ENCODE measurements at places on chromosomes 6 and 20.

GRCh38 chr20:59920944-59921343 is 12.5 kb downstream of the SYCP2 start:
- no peak for DNase-seq

DNA sequence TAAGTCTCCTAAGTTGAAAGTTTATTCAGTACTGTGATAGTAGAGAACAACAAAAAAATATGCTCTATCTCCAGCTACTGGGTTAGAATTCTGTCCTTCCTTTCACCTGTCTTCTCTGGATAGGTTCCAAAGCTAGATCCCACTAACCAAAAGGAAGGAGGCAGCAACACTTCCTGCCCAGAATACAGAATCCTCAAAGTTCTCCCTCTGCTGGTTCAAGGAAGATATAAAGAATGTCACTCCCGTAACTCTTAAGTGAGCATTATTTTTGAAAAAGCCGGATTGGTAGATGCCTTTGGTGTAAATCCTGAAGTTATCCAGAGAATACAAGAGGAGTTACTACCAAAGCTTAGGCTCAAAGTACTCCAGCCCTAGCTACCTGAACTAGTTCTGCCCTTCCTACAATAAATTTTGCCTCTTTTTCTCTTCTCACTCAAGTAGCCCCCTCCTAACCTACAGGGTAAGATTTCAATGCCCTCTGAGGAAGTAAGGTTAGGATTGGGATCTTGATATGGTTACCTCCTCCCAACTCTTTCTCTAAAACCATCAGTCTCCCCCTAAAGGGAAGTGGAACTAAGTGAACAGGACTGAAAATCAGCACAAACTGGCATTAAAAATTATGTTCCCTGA is 26.0 kb upstream of the CRIP3 start:
- DNase-seq, result no peak

- no peak for DNase-seq
Observed at GRCh38 chr6:148103436-148103835, 239.2 kb upstream of the SASH1 start.

DNA sequence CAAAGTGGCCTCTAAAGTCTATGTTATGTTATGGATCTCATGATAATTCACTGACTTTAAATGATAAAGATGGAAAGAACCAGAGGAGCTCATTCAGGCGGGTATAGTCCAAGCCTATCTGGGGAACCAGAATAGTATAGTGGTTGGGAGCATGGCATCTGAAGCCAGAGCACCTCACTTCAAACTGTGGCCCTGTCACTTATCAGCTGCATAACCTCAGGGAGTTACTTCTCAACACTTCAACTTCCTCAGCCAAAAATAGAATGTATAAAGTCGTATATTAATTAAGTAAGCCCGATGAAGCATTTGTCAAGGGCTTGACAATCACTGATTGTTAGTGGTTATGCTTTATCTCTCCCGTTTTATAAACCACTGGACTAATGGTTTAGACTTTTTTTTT is 112.7 kb downstream of the RTN4IP1 start:
- no peak for DNase-seq

GRCh38 chr20:54716174-54716747 is 240.9 kb downstream of the DOK5 start:
- no peak for DNase-seq
